NCI-H1105 (cell line): ENCODE measurements at places on chromosomes 16 and 17.

DNA sequence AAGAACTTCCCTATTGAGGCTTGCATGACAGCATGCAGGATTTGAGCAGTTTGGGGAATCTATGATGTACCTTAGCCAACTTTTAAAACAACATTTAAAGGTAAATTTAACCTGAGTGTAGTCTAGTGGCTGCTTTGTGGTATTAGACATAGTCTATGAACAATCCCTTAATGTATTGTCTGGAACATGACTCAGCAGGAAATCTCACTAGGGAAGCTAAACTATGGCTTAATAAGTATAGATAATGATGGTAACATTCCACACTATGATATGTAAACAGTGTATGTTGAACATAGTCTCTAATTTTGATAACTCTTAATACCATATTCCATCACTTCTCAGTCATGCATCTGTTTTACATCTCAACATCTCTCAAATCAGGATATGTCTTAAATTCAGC is 52.1 kb upstream of the SLC12A3 start:
- no peak for DNase-seq

DNA sequence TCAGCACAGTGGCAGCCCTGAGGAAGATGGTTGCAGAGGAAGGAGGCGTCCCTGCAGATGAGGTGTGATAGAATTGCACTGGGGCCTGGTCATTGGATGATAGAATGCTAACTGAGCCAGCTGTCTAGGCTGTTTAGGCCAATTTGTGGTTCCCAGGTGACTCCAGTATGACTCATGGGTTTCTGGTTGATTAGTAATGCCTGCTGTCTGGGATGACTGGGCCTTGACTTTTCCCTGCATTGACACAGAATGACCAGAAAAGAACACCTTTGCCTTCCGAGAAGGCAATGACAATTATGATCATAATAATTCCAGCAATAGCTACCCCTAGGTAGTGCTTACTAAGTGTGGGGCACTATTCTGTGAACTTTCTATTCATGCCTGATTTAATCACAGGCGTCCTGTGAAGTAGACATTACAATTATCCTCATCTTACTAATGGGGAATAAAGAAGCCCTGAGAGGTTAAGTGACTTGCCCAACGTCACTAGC is 31.5 kb downstream of the USP43 start:
- DNase-seq, result no peak

GRCh38 chr17:69972251-69972650 is 102.8 kb upstream of the KCNJ16 start:
- no peak for DNase-seq

GRCh38 chr16:4115949-4116318 is 308 bp downstream of the ADCY9 start:
- DNase-seq, result no peak

DNA sequence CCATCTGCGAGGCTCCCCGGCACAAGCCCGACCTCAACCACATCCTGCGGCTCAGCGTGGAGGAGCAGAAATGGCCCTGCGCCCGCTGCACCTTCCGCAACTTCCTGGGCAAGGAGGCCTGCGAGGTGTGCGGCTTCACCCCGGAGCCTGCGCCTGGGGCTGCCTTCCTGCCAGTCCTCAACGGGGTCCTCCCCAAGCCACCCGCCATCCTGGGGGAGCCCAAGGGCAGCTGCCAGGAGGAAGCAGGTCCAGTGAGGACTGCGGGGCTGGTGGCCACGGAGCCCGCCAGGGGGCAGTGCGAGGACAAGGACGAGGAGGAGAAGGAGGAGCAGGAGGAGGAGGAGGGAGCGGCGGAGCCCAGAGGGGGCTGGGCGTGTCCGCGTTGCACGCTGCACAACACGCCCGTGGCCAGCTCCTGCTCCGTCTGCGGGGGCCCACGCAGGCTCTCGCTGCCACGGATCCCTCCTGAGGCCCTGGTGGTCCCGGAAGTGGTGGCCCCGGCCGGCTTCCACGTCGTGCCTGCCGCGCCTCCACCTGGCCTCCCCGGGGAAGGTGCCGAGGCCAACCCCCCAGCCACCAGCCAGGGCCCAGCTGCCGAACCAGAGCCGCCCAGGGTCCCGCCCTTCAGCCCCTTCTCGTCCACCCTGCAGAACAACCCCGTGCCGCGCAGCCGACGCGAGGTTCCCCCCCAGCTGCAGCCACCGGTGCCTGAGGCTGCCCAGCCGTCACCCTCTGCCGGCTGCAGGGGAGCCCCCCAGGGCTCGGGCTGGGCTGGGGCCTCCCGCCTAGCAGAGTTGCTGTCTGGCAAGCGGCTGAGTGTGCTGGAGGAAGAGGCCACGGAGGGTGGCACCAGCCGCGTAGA is 13.1 kb upstream of the PRR35 start:
- DNase-seq, result no peak

- no peak for DNase-seq
These were observed 292.6 kb upstream of the IRX3 start for GRCh38 chr16:54579106-54579728.

- DNase-seq, result no peak
These were observed 92.4 kb upstream of the CDYL2 start for GRCh38 chr16:80896776-80897175.
